ENCODE measurements at places on chromosomes 12 and 14. TPM values are rescaled to one million over a fixed set of nuclear protein-coding genes. Genes with fewer than 3 reads are reported as not detected.

The IAPP gene
- not detected for polyA plus RNA-seq

DNA sequence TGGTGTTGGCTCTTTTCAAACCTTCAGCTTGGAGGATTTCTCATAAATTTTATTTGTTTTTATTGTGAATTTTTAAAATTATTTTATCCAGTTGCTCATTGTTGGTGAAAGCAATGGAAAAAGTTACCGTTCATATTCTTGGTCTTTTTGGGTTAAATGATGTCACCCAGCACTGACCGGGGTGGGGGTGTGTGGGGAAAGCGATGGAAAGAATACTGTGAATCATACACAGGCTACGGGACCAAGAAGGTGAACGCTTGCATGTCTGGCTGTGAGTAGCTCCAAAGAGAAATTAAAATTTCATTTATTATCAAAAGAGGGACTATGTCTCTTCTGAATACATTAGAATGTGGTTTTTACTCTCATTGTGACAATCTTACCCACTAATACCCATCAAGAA lies 430.1 kb downstream of the AEBP2 start:
- DNase-seq: peak; percentile 9

DNA sequence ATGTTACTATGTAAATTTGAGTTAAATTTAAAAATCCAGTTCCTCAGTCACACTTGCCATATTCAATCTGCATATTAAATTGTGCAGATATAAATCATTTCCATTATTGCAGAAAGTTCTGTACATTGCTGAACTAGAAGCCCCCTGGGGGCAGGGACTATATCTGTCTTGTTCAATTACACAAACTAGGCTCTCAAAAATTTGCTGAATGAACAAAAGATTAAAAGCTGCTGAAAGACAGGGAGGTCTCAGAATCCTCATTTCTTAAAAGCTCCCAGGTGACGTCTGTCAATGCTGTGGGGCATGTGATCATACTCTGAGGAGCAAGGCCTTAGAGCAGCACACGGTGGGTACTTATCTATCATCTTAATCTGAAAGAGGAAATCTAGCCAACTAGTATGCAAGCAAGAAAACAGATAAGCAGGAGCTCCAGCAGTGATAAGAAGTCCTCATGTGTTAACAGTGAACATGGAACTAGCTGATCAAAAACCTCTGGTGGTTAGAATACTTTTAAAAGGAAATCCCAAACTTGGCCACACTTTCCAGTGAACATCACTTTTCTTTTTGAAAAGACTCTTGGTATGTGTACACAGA lies 60.5 kb downstream of the APPL2 start:
- no peak for DNase-seq

GRCh38 chr12:78403681-78404080 lies 460.9 kb upstream of the SYT1 start:
- DNase-seq: no peak

DNA sequence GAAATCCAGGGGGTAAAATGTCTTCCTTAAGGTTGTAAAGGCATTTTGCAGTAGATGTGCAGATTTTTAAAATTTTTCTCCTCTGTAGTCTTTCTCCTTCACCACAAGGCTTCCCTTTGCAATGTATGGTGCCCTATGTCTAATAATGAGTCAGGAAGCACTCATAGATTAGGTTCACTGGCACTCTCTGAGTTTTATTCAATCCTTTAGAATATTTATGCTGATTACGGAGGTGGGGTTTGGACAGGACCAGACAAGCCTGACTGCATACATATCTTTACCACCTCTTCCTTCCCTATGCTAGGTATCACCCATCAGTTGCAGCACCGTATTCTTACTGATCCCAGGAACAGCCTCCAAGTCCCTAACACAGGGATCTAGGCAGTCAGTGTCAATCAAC lies 99.5 kb downstream of the NEDD1 start:
- no peak for DNase-seq

GRCh38 chr14:89266754-89267153 lies 150.3 kb downstream of the FOXN3 start:
- no peak for DNase-seq

Data from muscle of leg (tissue), 16 donors.